ENCODE measurements at places on chromosomes 3 and 15.

DNA sequence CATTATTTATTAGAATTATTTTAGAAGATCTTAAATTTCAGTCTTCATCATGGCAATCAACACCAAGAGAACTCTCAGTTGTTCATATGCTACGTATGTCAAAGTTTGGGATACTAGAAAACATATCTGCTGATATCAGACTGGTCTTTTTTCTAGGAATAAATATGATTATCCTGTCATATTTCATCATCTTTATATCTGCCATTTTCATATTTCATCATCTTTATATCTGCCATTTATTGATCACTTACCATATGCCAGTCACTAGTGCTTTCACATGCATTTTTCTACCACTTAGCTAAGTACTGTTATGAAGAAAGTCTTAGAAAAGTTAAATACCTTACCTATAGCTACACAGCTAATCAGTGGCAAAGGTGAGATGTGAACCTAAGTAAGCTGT lies 2.8 kb upstream of the ZCWPW2 start:
- no peak for DNase-seq

- DNase-seq, result no peak
These were observed 470.4 kb downstream of the LPP start for GRCh38 chr3:188624384-188624783.

DNA sequence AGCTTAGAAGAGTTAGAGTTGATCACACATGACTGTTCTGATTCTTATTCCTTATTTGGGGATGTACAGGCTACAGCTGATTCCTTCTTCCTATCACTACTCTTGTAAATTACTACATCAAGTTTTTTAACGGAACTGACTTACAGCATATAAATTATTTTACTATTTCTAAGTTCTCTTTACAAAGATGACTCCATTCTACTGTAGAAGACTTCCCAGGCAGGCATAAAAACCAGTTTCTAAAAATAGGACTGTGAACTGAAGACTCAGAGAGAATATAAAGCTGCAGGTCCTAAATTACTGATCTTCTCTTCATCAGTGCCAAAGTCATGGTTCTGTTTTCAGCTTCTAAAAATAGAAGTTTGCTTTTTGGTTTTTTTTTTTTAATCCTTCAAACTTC lies 38.9 kb downstream of the ANO10 start:
- no peak for DNase-seq

DNA sequence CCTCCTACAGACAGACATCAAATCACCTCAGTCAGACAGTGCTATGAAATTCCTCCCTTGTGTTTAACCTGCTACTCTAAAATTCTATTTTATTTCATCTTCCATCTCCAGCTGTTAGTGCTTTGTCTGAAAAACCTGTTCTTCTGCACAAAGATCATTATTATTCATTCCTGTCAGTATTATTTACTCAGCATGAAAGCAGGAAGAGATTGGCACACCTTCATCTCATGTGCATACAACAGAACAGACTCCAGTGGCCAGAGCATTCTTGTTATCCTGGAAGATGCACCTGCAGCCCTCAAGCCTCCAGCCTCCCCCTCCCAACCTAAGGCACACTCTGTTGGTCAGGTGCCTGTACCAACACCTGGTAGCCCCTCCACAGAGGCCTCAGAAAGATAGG lies 1.8 kb upstream of the ROPN1B start:
- no peak for DNase-seq

- DNase-seq, result no peak
These were observed 52.6 kb upstream of the RASA2 start for GRCh38 chr3:141434255-141434654.

DNA sequence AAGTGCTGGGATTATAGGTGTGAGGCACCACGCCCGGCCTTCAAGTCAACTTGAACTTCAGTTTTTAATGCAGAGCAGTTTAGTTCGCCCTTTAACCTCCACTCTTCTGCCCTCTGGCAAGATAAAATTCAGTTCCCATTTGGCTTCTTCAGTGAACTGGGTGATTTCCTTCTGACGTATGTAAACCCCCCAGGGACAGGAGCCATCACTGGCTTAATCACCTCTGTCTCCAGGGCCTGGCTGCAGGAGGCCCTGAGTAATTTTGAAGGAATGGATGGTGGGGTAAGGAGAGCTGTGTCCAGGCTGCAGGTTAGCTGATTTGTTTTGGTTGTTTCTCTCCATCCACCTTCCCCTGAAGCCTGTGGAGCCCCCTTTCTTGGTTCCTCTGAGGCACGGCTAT lies 11.9 kb downstream of the MCM2 start:
- no peak for DNase-seq

DNA sequence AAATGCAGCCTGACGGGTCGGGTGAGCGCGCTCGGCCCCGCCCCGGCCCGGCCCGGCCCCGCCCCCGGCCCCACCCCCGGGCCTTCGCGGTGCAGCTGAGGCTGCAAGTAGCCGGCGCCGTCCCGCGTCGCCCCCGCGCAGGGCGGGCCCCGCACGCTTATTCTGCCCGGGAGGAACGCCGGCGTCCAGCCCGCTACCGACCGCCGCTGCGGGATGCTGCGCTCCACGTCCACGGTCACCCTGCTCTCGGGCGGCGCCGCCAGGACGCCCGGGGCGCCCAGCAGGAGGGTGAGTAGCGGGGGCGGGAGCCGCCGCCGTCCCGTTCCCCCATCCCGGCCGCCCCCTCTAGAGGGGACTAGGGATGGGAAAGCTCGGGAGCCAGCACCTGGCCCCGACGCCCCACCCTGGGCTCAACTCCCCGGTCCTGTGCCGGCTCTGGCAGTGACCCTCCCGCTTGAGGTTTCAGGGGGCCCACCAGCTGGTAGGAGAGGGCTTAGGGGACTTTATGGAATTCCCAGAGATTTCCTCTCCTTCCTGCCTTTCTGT lies at the start of gene MYZAP:
Gene MYZAP (plus strand): TSS at position 83 of the 546 bp plus-strand sequence. CDS start 131 bp downstream, at position 214.
- no peak for DNase-seq

DNA sequence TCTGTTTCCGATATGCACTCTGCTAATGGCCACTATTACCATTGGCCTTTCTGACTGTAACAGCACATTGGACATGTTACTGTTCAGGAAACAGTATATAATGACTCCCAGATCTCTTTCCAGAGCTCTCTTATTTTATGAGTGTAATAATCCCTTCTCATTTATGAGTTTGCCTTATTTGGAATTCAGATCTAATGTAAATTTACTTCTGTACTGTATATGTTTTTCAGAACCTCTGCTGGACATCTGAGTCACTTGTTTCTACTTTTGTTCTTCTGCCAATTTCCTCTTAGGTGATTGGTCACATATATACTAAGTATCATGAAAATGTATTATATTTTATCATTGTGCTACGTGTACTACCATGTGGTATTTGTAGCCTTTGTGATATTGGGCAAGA lies 30.5 kb downstream of the RSRC1 start:
- DNase-seq, result no peak
